Breast epithelium (tissue), 4 donors: ENCODE measurements at places on chromosomes 1 and 21. TPM values are rescaled to one million over a fixed set of nuclear protein-coding genes. Genes with fewer than 3 reads are reported as not detected.

The HCRTR1 gene
- total RNA-seq, result not detected

The LHX8 gene
- total RNA-seq, result not detected

The HRNR gene
- total RNA-seq, result not detected

DNA sequence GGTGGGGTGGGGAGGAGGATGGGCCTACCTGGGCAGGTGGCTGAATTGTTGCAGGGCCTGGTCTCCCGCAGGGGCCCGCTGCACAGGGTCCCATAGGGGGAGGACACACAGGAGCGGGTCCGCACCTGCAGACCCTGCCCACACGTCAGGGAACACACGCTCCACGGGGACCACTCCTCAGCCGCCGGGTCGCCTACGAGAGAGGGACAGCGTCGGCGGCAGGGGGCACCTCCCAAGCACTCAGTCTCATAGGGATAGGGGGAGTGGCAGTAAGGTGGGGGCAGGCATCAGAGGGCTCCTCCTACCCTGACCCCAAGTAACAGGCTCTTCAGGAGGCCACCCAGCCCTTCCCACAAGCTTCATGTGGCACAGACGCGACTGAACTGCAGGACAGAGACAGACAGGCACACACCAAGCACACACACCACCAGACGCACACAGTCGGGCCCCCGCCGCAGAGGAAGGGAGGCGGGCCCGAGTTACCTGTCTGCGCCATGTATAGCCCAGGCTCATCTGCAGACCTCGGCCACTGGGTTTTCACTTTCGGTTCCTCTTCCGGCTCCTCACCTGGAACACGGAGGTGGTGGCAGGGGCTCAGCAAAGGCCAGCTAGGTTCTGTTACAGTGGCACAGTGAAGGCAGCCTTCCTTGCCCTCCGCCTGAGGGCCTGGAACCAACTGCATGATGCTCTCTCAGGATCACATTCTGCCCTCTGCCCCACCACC is 19.8 kb downstream of the ADGRB2 start:
- no peaks in the 10 kb centered on the region for H3K27me3 ChIP-seq
- H3K4me3 ChIP-seq, result no peak overlapping the region
- H3K4me1 ChIP-seq, result no peaks in the 10 kb centered on the region
- DNase-seq, result no peak

DNA sequence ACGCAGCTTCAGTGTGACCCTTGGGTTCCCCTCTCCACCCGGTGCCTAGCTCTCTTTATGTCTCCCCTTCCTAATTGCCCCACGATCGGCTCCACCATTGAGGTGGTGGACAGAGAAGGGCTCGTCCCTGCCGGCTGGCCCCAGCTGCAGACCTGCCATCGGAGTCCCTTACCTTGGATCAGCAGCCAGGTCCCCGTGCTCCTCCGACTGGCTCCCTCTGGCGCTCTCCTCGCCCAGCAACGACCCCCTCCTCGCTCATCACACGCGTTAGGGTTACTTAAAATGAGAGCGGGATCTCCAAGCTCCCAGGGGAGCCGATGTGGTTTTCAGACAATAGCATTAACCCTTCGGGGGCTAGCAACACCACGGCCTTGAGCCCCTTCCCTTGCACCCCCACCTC is 8.1 kb upstream of the ETV3L start:
- no peak overlapping the region for H3K4me3 ChIP-seq
- no peak for DNase-seq
- no peak overlapping the region for H3K27ac ChIP-seq
- H3K36me3 ChIP-seq, result no peaks in the 10 kb centered on the region
- no peaks in the 10 kb centered on the region for H3K4me1 ChIP-seq
